ENCODE measurements at places on chromosomes 2 and 18.
A peak's percentile ranks its signal among the peaks of the same experiment; 100 is the strongest.

GRCh38 chr2:241842620-241843211 lies 16.0 kb downstream of the PDCD1 start:
- no peak for DNase-seq

DNA sequence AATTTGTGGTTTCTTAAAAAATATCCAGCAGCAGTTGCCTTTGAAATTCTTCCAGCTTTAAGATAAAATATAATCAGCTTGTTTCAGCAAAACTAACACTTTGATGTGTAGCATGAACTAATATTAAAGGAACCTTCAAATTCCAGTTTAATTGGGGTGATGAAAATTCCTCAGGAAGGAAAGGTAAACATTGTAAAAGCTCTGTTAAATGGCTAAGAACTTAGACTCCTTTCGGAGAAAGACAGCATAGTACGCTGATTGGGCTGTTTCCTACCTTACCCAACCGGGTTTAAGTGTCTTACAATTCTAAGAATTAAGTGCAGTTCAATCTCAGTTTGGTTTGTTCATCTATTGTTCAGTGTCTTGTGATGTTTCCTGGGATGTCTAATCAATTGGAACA lies 108.3 kb downstream of the CDH7 start:
- DNase-seq, result no peak

DNA sequence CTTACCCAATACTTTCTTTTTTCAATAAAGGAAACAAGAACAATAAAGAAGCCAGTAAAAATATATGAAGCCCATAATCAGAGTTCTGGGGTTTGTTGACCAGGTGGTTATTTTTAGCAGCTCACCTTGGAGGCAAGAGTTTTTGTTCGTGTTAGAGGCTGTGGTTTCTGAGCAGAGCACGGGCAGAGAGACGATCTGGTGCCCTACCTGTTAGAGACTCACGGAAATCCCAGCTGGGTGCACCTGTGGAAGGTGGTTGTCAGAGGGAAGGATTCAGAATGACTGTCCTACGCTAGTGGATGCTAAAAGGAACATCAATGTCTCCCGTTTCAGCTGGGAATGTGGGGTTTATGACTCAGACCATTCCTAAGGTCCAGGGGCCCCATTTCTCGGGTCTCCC lies 87.6 kb downstream of the NRP2 start:
- no peak for DNase-seq

DNA sequence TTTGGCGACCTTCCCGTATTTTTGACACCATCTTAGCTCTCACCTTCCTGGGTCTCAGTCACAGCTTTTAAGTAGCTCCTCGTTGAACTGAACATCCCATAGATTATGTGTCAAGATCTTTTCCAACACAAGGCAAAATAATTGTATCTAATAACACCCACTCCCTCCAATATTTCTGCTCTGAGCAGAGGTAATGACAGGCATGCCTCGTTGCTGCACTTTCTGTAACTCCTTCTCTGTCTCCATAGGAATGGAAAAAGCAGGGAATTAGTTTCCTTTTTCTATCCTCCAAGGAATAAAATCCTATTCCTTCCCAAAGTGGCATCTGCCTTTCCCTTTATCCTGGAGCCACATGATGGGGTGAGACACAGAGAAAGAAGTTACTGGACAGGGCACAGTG lies 174.0 kb upstream of the CDH20 start:
- DNase-seq, result no peak

DNA sequence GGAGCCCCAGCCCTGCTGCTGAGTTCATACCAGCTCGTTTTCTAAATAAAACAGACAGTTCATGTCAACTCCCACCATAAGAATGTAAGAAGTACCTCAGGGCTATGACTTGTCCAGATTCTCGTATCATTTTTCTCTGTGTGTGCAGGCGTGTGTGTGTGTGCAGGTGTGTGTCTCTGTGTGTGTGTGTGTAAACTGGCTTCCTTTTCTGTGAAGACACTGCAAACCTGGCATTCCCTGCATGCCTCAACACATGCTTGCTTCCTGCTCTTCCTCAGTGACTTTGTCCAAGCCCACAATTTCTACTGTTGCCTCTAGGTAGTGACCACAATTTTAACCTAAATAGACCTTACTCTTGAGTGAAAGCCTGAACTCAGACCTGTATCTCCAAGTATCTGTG lies 879.0 kb downstream of the SLC4A3 start:
- DNase-seq, result no peak

GRCh38 chr2:112962308-112963175 lies 15.3 kb upstream of the IL36G start:
- DNase-seq, result peak; percentile 42

GRCh38 chr2:195559431-195559914 lies 97.6 kb upstream of the SLC39A10 start:
- DNase-seq, result peak; percentile 44

- peak; percentile 48 for DNase-seq
These were observed 10.4 kb upstream of the TMX3 start for GRCh38 chr18:68725346-68725745.

DNA sequence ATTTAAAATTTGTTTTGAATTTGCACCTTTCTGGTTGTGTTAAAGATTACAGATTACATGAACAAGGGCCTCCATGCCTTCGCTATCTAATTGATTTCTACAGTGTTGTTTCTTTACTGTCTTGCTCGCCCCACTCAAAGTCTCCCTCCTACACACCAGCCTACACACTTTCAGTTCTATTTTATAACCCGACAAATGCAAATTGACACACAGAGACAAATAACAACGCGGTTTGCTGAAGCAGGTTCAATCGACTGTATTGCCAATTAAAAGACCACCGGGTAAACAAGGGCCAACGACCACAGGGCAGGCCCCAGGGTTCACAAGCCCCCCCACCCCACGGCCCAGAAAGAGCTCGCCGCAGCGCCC lies 869 bp downstream of the STARD7 start:
- DNase-seq, result no peak

- DNase-seq, result no peak
These were observed 198.1 kb downstream of the VAPA start for GRCh38 chr18:10111944-10112343.

GRCh38 chr18:48055351-48055750 lies 124.9 kb upstream of the SMAD2 start:
- DNase-seq, result no peak

DNA sequence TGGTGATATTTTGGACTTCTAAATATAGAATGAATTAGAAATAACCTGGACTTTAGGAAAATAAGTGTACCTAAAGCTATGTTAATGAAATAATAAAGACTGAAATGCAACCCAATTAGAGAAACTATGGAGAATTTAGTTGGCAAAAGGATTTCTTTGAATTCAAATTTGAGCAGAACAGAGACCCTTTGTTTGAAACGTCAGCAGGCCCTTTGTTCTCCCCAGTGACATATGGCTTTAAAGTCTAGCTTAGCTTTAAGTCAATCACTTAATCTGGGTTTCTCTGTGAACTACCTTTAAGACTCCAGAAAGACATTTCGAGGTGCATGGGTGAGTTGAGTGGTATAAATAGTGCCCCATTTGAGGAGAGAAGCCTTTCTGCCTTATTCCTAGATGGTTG lies 130.5 kb upstream of the CREB1 start:
- no peak for DNase-seq

DNA sequence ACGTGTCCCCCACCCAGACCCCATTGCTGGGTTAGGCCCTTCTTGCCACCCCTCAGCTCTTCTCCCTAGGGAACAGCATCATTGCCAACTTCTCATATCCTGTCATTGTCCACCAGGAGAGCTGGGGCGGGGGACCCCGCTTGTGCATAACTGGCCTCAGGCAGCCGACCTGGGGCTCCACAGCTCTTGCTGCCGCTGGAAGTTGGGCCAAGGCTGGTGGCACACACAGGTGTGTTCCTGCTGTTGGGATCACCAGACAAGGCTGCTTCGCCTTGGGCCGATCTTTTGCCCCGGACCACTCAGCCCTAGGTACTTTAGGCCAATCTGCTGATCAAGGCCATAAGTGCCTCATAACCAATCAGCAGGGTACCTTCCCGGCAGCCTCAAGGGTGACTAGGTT lies 28.6 kb downstream of the TPRKB start:
- DNase-seq, result no peak

- no peak for DNase-seq
These were observed 110.6 kb downstream of the NRP2 start for GRCh38 chr2:205792908-205793307.

GRCh38 chr2:104118889-104119288 lies 735.0 kb upstream of the POU3F3 start:
- no peak for DNase-seq

GRCh38 chr2:54466870-54467269 lies 10.7 kb downstream of the SPTBN1 start:
- no peak for DNase-seq

DNA sequence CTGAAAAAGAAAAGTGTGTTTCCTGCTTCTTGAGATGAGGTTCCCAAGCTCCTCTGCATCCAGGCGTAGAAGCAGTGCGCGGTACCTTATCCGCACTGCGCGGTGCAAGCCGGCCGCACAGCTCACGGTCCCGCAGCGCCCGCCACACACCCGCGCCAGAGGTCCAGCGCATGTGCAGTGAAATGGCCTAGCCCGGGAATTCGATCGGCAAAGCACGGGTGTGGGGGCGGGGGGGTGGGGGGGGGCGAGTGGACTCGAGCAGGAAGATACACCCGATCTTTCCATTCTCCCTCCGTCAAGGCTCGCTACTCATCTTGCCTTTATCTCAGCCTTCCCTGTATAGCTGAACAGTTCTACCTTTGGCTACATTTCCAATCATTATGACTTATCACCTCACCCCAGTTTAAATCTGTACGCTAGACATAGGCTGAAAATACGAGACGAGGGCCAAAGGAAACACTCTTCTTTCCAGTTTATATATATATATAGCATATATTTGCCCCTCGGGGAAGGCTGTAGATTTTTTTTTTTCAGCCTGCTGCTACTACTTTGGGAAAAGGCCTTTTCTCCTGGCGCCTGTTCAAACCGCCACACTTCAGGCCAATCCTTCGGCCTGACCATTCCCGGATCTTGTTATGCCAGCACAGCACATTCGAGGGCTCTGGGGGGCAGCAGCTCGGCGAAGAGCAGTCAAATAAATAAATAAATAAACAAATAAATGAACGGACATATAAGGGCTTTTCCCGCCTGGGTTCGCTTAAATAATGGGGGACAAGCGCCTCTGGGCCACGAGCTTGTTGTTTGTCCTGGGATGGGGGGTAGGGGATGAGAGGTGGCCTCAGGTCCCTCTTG lies 10.4 kb downstream of the HOXD8 start:
- no peak for DNase-seq

- DNase-seq, result no peak
These were observed 705.3 kb downstream of the SOCS6 start for GRCh38 chr18:70994116-70994515.

DNA sequence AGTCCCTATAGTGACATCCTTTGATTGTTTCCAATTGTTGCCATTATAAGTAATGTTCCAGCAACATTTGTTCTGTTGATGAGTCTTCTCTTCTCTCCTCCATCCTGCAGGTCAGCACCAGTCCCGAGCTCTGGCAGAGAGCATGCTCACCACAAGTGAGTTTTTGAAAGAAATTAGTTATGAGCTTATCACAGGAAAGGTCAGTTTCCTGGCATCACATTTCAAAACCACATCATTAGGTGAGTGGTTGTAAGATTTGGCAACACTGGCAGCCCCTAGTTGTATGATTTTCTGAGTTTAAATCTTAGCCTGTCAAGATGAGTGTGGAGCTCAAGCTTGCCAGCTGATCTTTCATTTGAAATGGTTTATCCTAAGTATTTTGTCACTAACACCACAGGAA lies 149.6 kb downstream of the ESCO1 start:
- DNase-seq, result no peak

DNA sequence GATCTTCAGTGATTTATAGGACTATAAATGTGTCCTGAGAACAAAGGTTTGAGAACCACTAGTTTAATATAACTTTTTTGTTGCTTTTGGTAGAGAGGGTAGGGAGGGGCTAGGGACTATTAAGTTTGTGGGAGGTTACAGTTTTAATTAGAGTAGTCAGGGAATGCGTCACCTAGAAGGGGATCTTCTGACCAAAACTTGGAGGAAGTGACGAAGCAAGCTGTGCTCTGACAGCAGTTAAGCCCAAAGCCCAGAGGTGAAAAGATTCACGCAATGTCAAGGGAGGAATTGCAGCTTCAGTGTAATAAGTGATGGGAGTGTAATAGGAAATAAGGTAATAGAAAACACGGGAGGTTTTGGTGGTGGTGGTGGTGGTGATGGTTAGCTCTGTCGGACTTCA lies 8.1 kb downstream of the TDRD15 start:
- no peak for DNase-seq

GRCh38 chr2:149160195-149160594 lies 121.7 kb downstream of the LYPD6B start:
- DNase-seq, result no peak

DNA sequence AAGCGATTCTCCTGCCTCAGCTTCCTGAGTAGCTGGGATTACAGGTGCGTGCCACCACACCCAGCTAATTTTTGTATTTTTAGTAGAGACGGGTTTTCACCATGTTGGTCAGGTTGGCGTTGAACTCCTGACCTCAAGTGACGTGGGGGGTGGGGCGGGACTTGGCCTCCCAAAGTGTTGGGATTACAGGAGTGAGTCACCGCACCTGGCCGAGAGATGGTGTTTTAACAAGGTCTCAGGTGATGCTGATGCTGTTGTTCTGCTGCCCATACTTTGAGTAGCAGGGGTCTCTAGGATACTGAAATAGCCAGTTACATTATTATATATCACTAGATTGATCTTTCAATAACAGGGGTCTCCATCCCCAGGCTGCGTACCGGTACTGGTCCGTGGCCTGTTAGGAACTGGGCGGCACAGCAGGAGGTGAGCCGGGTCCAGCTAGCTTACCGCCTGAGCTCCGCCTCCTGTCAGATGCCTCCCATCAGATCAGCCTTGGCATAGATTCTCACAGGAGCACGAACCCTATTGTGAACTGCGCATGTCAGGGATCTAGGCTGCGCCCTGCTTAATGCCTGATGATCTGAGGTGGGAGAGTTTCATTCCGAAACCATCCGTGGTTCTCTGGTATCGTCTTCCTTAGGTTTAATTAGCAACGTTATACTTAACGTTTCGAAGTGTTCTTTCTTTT lies 48.3 kb upstream of the SLC38A11 start:
- no peak for DNase-seq

GRCh38 chr2:70944111-70944690 lies 8.5 kb downstream of the ATP6V1B1 start:
- DNase-seq, result no peak

DNA sequence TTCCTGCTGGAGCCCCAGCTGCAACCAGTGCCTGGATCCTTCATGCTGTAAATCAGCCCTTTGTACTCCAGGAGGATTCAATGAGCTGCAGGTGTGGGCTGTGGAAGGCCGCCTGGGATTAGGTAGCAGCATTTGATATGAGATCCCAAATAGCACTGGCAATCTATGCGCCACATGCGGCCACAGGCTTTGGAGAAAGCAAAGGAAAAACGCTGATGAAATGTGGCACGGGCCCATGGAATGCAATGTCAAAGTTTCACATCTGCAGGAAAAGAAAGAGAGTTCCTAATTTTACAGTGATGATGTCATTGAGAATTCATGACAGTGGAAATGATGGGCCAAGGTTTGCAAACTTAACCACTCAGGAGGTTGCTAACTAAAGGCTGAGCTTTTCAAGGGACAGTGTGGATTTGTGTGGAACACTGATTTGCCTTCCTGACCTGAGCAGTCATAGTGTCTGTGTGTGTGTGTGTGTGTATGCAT lies 216.4 kb upstream of the OSR1 start:
- no peak for DNase-seq

All from renal cortical epithelial cell (primary cell).